ENCODE measurements at places on chromosomes 2 and 18.

GRCh38 chr2:231294571-231295362, 96.3 kb downstream of the ARMC9 start:
- DNase-seq, result no peak

- peak; percentile 55 for DNase-seq
Observed at GRCh38 chr2:23563673-23564614, 179.0 kb downstream of the KLHL29 start.

GRCh38 chr2:29747786-29748470, 173.5 kb downstream of the ALK start:
- DNase-seq, result no peak

DNA sequence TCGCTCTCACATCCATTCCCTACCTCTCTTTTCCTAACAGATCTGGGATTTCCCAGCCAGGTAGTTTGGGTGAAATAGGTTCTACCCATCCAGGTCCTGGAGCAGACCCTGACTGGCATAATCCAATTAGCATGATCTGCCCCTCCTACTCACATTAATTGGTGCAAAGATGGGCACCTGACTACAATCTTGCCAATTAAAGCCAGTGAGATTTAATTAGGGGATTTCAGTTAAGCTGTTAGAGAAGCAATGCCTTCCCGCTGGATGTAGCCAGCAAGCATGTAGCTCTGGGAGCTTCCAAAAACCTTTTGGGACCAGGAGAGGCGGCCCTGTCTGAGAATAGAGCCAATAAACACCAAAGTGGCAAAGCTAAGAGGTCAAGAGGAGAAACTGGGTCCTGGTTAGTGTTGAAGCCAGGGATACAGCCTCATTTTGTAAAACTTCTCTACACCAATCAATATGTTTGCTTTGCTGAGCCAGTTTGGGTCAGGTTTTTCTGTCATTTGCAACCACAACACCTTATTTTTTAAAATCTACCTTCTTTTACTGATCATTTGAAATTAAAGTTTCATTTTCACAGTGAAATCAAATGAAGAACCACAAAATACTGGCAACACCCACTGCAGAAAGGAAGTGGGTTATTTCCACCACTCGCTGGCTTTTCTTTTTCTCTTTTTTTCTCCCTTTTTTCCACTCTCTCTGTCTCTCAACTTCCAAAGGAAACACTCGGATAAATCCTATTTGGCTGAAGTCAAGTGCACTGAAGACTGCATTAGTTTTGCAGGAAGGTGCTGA, 3.2 kb upstream of the TTC39C start:
- no peak for DNase-seq

DNA sequence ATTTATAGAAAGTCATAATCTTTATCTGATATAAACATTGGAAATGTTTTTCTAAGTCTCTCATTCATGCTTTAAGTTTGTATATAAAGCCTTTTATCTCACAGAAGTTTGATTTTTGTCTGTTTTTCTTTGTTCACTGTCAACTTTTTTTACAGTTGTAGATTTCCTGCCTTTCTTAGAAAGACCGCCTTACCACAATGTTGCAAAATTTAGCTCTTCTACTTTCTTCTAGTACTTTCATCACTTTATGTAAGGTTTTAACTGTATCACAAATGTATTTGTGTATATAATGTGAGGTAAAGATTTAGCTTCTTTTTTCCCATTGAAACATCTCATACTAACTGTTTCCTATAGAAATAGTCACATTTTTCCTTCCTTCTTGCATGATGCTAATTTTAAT, 136.1 kb downstream of the DNAH6 start:
- no peak for DNase-seq

GRCh38 chr18:7945882-7946281, 378.8 kb downstream of the PTPRM start:
- no peak for DNase-seq

DNA sequence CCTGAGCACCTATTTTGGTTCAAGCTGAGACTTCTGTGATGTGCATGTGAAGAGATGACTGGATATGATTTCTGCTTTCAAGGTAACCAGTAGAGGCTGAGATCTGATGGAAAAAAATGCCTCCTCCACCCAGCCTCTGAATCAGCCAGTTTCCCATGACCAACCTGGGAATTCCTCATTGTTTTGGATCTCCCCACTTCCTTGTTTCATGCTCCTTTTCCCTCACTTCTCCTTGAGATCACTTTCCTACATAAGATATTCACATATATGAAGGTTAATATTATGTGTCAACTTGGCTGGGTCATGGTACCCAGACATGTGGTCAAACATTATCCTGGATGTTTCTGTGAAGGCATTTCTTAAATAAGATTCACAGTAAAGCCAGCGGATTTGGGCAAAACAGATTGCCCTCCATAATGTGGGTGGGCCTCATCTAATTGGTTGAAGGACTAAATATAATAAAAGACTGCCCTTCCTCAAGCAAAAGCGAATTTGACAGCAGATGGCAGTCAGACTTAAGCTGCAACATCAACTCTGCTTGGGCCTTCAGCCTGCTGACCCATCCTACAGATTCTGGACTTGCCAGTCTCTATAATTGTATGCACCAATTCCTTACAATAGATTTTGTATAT, 379.4 kb downstream of the TNS1 start:
- no peak for DNase-seq

GRCh38 chr2:36177282-36177681, 178.3 kb upstream of the CRIM1 start:
- no peak for DNase-seq

DNA sequence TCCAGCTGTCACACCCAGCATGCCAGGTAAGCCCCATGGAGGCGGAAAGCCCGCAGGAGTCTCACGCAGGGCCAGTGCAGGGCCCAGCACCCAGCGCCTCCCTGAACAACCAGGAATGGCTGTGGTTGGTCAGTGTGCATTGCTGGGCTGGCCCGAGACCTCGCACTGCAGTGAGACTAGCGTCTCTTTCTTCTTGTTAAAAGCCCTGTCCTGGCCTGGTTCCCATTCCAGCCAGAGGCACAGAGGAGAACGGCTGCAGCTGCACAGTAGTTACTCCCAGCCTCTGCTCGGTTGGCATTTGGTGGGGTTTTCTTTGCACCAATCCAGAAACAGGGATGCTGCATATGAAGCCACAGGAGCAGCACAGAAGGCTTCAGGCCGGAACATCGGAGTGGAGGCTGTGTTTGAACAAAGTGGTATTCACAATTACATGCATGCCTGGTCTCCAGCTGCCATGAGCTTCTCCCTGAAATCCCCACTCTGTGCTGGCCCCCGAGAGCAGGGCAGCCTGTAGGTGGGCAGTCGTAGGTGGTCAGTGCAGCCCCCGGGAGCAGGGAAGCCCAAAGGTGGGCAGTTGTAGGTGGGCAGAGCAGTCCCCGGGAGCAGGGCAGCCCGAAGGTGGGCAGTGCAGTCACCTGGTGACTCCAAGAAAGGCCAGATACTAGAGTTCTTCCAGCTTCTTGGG, 163.7 kb upstream of the PXDN start:
- DNase-seq, result no peak

DNA sequence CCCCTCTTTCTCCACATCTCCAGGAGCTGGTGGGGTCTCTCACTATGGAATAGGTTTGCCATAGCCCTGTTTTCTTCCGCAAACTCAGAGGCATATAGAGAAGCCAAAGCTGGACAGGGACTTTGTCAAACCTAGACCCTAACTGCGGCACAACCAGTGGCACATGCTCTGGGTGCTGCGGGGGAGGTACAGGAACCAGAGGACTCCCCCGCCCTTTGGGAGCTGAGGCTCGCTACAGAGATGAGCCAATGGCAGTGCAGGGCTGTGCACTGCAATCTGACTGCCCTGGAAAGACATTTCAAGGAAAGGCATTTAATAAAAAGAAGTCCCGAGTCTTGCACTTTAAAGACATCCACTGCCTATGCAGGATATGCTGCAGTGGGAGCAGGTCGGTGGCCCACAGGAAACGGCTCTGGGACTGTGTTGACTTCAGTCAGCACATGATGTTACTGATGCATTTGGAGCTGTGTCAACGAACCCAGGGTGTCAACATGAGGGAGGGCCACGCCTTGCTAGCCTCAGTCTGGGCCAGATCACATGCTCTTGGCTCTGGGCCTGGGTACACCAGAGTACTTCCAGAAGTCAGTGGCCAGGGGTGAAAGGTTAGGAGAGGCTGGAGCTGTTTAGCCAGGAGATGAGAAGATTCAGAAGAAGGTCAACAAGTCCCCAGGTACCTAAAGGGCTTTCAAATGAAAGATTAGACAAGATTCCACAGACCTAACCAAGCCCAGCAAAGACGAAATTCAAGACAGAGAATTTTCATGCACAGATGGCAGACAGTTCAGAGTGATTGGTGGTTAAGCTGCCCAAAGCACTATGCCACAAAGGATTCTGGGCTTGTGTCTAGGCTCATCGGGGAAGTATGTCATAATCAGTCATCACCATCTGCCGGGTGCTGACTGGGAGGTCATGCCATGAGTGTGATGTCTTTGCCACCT, 8.2 kb downstream of the SLC35F6 start:
- no peak for DNase-seq

GRCh38 chr18:44232500-44232899, 448.2 kb upstream of the SETBP1 start:
- no peak for DNase-seq

GRCh38 chr2:12046641-12047040, 300.2 kb downstream of the LPIN1 start:
- no peak for DNase-seq

DNA sequence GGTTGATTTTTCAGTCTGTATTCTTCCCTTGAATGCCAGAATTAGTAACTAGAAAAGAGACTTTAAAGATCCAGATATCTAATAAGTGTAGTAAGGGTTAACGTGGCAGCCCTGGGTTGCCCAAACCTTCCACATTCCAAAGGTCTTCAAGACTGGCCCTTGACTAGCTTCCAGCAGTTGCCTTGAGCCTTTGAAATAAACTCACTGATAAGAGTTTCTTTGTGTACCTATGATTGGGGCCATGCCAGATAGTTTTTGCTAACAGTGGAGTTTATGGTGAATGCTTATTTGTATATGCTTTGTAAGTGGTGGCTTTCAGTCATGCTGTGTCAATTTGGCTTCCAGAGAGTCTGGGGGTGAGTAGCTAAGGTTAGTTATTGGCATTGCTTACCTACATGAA, 722.3 kb downstream of the RNF144A start:
- no peak for DNase-seq

GRCh38 chr18:62612776-62613175, 90.0 kb downstream of the ZCCHC2 start:
- no peak for DNase-seq

DNA sequence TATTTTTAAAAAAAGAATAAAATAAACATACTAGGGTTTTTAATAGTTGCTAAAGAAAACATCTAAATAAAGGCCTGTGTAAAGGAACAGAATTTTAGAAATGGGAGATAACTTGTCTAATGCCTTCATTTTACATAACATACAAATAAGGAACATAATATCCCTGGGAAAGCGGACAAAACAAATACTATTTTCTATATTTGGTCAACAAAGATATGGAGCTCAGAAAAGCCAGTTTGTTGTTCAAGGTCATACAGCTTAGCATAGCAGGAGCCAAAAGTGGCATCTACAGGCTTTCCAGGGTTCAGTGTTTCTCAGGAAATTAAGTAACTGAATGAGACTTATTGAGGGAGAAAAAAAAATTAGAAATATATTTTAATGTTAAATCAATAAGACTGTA, 73.4 kb upstream of the CD226 start:
- no peak for DNase-seq

DNA sequence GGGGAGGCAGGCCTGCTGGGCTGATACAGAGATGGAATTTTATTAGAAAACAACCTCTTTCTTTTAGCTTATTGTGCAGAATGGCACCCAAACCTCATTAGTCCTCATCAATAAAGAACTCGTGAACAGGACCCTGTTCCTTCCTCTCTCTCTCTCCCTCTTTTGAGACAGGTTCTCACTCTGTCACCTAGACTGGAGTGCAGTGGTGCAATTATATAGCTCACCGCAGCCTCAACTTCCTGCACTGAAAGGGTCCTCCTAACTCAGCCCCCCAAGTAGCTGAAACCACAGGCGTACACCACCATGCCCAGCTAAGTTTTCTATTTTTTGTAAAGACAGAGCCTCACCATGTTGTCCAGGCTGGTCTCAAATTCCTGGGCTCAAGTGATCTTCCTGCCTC, 21.7 kb upstream of the AP1S3 start:
- no peak for DNase-seq

DNA sequence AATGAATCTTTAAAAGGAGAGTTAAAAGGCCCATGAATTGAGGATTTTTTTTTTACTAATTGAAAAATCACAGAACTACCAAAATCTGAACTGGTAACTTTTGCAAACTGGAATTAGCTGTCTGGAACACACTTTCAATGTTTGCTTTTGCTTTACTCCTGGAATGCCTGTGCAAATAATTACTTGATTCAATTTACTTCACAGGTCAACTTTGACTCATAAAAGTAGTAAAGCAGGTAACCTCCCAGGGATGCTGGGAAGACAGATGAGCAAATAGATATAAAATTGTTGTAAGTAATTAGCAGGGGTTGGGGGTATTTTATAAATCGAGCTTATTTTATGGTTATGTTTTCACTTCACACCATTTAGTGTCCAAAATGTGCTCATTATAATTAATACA, 398.3 kb upstream of the HNRNPA3 start:
- DNase-seq, result peak; percentile 46

DNA sequence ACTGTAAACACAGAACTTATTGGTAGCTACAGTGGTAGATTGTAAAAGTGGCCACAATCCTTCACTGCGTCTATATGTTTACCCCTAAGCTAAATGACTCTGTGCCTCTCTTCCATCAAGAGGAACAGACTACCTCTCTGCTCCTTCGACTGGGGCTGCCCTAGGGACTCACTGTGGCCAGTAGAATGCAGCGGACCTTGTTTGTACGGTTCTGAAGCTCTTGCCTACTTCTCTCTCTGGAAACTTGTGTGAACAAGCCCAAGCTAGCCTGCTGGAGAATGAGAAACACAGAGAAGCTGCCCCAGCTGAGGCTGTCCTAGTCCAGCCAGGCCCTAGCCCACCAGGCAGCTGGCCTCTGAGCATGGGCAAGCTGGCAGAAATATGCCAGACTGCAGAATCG, 140.8 kb upstream of the SLC1A4 start:
- DNase-seq, result no peak

GRCh38 chr2:675051-675450, 2.2 kb downstream of the TMEM18 start:
- no peak for DNase-seq

- DNase-seq, result no peak
Observed at GRCh38 chr2:189318761-189319160, 122.5 kb upstream of the WDR75 start.

GRCh38 chr2:6929196-6929819, 12.1 kb downstream of the RNF144A start:
- no peak for DNase-seq

DNA sequence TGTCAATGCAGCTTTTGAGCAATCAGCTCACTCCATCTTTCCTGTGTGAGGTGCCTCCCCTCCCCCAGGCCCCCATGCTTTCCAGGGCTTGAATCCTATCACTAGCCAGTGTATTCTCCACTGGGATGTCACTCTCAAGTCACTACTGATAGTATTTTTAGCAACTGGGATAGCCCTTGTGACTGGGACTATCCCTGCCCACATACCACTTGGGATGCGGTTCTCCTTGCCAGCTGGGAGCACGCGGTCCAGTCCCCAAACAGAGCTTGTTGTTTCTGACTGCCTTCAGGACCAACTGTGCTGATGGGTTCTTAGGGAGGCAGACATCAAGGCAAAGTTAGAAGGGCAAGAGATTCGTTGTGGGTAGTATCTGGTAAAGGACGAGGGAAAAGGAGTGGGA, 134.9 kb downstream of the FAM161A start:
- DNase-seq, result no peak

- peak; percentile 2 for DNase-seq
Observed at GRCh38 chr2:77017355-77017745, 504.8 kb downstream of the LRRTM4 start.

Data from NCI-H146 (cell line).